ENCODE measurements at places on chromosomes 1 and 21.

DNA sequence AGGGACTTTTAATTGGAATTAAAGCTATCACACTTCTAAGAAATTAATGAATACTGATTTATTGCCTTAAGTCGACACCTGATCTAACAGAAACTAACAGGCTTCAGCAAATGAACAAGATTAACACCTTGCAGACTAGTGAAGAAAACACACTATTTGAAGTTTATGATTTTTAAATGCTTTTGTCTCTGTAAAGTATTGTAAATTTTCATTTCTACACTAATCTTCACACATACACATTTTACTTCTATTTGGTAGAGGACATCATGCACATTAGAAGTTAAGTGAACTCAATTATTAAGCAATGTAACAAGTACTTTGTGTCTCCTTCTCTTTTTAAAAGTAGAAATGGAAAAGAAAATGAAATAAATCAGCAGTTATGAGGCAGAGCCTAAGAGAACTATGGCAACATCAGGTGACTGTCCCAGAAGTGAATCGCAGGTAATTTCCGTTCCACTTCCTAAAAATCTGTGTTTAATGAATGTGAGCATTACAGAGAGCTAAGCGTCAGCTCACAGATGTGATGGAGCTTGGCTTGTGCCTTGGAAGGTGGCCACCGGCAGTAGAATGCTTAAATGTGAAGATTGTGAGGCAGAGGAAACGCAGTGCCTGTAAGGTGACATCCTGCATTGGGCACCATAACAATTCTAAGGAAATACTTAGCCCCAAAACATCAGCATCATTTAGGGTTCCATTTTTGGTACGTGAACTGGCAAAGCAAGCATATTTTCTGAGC lies 1.2 kb downstream of the PRMT2 start:
- peak overlapping the region; percentile 99 for H3K4me3 ChIP-seq
- H3K4me1 ChIP-seq: peaks cover 42% of the 10 kb centered on the region
- H3K27me3 ChIP-seq: no peaks in the 10 kb centered on the region
- DNase-seq: no peak
- no peaks in the 10 kb centered on the region for H3K36me3 ChIP-seq

DNA sequence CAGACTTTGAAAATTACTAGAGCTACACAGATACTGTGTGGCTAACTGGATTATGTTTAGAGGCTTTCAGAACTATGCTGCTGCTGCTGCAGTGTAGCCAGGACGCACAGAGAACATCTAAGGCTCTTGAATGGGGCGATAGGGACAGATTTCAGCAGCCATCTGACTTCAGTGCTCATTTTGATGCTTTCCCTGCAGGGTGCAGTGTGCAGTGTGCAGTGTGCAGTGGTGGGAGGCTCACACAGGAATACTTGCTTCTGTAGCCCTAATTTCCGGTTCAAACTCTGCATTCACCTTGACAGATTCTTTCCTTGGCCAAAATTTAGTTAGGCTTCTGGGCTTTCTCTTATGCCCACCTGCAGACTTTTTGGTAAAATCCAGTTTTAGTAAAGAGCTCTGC lies 7.7 kb downstream of the METTL18 start:
- no peak overlapping the region for H3K4me3 ChIP-seq
- H3K4me1 ChIP-seq: no peaks in the 10 kb centered on the region
- DNase-seq: no peak
- H3K27me3 ChIP-seq: peaks cover 12% of the 10 kb centered on the region

- no peak overlapping the region for H3K4me3 ChIP-seq
- peak overlapping the region; percentile 87 for H3K27ac ChIP-seq
- peaks cover 51% of the 10 kb centered on the region for H3K4me1 ChIP-seq
Measured at GRCh38 chr1:65425006-65425405, 4.5 kb downstream of the LEPR start.

DNA sequence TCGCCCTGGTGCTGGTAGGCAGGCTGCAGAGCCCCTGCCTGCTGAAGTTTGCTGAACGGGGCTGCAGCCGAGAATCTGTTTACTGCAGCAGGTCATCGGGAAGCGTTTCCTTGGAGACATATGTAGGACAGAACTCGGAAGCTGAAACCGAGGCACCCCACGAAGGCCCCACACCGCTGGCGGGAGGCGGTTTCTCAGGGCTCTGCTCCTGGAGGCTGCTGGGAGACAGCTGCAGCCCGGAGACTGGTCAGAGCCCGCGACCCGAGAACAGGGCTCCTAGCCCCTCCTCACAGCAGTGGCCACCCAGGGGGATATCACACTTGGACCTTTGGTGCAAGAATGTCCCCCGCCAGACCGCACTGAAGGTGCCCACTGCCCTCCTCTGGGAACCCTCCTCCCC lies 12.7 kb upstream of the PLCH2 start:
- no peaks in the 10 kb centered on the region for H3K4me1 ChIP-seq
- peak; percentile 40 for DNase-seq
- H3K36me3 ChIP-seq: no peaks in the 10 kb centered on the region
- no peak overlapping the region for H3K27ac ChIP-seq
- peaks cover 32% of the 10 kb centered on the region for H3K27me3 ChIP-seq
- no peak overlapping the region for H3K4me3 ChIP-seq

- H3K36me3 ChIP-seq: no peaks in the 10 kb centered on the region
- no peak overlapping the region for H3K4me3 ChIP-seq
- no peaks in the 10 kb centered on the region for H3K4me1 ChIP-seq
- peaks cover 59% of the 10 kb centered on the region for H3K27me3 ChIP-seq
Measured at GRCh38 chr1:167499664-167500101, 18.6 kb downstream of the CD247 start.

DNA sequence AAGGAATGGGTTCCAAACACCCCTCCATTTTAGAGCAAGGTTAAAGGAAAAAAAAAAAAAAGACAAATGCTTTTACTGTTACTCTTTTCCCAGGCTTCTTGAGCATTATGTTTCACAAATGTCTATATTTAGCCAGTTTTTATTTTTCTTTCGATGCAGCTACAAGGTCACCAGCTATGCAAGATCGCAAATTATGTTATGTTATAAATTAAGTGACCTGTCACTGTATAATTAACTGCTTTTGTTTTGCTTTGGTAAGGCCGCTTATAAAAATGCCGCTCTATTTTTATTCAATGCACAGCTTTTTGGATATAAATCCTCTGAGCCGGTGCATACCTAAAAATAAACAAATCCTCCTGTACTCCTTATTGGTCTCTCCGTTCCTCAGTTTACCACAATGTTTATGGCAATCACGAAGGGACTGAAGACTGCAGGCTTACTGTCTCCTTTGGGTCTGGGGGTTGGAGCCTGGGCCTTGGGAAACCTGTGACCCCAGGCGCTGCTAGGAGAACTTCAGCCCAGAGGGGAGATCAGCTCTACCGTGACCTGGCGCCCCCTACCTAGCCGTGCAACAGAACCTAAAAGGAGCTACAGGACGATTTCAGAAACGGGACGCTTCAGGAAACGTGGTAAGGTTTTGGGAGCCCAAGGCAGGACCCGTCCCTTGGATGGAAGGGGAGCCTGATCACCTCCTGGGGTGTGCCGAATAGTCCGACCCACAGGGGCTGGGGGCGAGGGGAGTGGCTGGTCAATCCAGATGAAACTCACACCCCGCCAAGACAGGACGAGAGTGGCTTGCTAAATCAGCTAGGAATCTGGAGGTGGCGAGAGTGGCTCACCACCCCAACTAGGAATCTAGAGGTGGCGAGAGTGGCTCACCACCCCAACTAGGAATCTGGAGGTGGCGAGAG lies 101.2 kb upstream of the CD55 start:
- DNase-seq: no peak
- no peak overlapping the region for H3K27ac ChIP-seq
- H3K4me1 ChIP-seq: no peaks in the 10 kb centered on the region
- H3K4me3 ChIP-seq: no peak overlapping the region
- no peaks in the 10 kb centered on the region for H3K27me3 ChIP-seq

GRCh38 chr1:183548116-183548515 lies 42.1 kb downstream of the NCF2 start:
- no peaks in the 10 kb centered on the region for H3K4me1 ChIP-seq
- no peak overlapping the region for H3K4me3 ChIP-seq
- H3K27ac ChIP-seq: no peak overlapping the region
- peaks cover 57% of the 10 kb centered on the region for H3K36me3 ChIP-seq
- DNase-seq: no peak

GRCh38 chr1:187261637-187262036 lies 432.9 kb downstream of the PLA2G4A start:
- H3K27ac ChIP-seq: no peak overlapping the region
- DNase-seq: no peak
- no peaks in the 10 kb centered on the region for H3K36me3 ChIP-seq
- peaks cover 7% of the 10 kb centered on the region for H3K4me1 ChIP-seq
- no peak overlapping the region for H3K4me3 ChIP-seq

DNA sequence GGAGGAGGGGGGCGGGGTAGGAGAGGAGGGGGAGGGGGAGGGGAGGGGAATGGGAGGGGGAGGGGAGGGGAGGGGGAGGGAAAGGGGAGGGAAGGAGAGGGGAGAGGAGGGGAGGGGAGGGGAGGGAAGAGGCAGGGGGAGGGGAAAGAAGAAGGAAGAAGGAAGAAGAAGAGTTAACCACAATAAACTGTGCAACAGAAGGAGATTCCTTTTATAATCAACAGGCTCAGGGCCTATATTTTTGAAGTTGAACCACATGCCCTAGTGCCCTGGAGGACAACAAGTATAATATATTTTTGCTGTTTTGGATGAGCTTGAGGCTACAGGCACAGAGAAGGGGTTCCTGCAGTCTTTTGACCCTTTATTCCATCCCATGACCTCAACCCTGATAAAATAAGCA lies 228.2 kb upstream of the IRF2BP2 start:
- no peak overlapping the region for H3K4me3 ChIP-seq
- no peak for DNase-seq
- no peaks in the 10 kb centered on the region for H3K36me3 ChIP-seq
- peaks cover 8% of the 10 kb centered on the region for H3K4me1 ChIP-seq
- no peak overlapping the region for H3K27ac ChIP-seq

GRCh38 chr21:42781150-42781970 lies 98.0 kb downstream of the WDR4 start:
- H3K4me3 ChIP-seq: no peak overlapping the region
- no peaks in the 10 kb centered on the region for H3K36me3 ChIP-seq
- H3K27me3 ChIP-seq: peaks cover 59% of the 10 kb centered on the region
- H3K4me1 ChIP-seq: no peaks in the 10 kb centered on the region

GRCh38 chr1:59266180-59266926 lies 30.5 kb upstream of the FGGY start:
- H3K4me1 ChIP-seq: no peaks in the 10 kb centered on the region
- H3K4me3 ChIP-seq: no peak overlapping the region
- H3K36me3 ChIP-seq: no peaks in the 10 kb centered on the region
- no peak overlapping the region for H3K27ac ChIP-seq
- H3K27me3 ChIP-seq: no peaks in the 10 kb centered on the region

DNA sequence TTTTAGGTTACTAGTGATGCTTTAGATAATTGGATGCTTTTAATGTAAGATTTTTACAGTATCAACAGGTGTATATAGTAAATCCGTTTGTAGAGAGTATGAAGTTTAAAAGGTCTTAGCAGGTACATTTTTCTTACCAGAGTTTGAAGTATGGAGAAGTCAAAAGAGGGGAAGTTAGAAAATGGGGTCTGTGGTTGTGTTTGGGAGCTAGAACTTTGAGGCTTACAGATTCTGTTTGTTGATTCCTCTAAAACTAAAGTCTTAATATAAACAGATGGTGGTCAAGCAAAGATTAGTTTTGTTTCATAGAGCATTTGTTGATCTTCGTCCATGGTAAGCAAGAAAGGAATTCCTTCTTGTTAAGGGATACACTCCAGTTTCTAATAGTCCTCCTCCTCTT lies 35.8 kb downstream of the CDC42 start:
- peaks cover 50% of the 10 kb centered on the region for H3K36me3 ChIP-seq
- DNase-seq: no peak
- 0 out of 2 replicates have a peak overlapping the region, but pooled peaks have one; percentile 43 for H3K27ac ChIP-seq
- H3K27me3 ChIP-seq: no peaks in the 10 kb centered on the region
- peaks cover 45% of the 10 kb centered on the region for H3K4me1 ChIP-seq
- no peak overlapping the region for H3K4me3 ChIP-seq

Data from GM23248 (cell line).